ENCODE measurements at places on chromosomes 12 and 14. TPM values are rescaled to one million over a fixed set of nuclear protein-coding genes. Genes with fewer than 3 reads are reported as not detected.

The KCTD10 gene
- 47.7 TPM for total RNA-seq

The SART3 gene
- 74.5 TPM for total RNA-seq

The RERG gene
- total RNA-seq: 2.2 TPM

The MAP1LC3B2 gene
- 0.84 TPM for total RNA-seq

The PLBD1 gene
- 26.1 TPM for total RNA-seq
